ENCODE measurements at places on chromosomes 1 and 21.

DNA sequence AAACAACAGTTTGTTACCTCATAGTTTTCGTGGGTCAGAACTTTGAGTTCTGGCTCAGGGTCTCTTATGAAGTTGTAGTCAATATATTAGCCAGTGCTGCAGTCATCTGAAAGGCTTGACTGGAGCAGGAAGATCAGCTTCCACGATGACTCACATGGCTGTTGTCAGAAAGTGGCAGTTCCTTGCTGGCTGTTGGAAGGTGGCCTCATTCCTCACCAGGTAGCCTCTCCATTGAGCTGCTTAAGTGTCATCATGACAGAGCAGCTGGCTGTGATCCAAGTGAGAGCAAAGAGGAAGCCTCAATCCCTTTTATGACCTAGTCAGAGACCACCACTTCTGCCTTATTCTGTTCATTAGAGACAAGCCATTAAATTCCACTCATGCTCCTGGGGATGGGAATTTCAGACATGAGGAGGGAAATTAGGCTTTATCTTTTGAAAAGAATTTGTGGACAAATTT, 5.6 kb downstream of the OSBPL9 start:
- DNase-seq, result no peak

GRCh38 chr1:198780376-198780775, 141.5 kb downstream of the PTPRC start:
- no peak for DNase-seq

GRCh38 chr1:240602189-240602588, 9.8 kb downstream of the GREM2 start:
- no peak for DNase-seq

DNA sequence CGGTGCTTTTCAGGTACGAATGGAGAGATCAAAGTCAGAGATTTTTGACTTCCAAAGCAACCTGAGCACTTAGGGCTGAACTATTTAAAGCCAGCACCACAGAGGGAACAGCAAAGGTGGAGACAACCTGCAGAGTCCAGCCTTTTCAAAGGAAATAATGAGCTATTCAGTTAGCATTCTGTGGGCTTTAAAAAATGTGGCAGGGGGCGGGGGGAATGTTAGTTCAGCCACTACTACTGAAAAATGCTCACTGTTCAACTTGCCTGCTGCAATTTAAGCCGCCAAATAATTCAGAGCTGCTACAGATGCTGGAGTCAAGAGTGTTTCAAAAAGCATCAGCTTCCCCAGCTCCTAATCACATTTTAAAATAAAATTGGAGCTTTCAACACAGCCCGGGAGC, 473.3 kb upstream of the PLXNA2 start:
- DNase-seq, result no peak

GRCh38 chr1:41329662-41330587, 31.3 kb upstream of the FOXO6 start:
- no peak for DNase-seq

DNA sequence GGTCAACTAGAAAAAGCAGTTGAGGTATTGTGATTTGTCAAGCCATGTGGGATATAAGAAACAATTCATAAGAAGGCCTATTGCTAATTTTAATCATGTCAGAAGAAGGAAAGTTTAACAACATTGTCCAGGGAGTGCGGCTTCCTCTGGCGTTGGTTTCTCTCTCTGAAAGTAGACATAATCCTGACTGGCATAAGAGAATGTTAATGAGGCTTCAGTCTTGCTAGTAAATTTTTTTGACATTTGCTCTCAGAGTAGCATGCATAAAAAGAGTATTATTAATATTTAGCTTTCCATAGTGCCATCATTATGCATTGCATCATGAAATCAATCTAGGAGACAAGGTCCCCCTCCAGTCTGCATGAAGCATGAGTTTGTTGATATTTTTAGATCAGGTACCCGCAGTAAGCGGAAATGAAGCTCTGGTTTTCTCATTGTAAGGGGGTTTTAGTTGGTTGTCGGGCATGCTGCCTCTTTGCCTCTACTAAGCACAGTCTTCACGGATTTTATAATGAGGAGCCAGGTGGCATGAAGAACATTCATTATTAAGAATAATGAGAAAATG, 12.8 kb upstream of the PRDM2 start:
- no peak for DNase-seq

GRCh38 chr1:111505641-111506119, 2.2 kb upstream of the ADORA3 start:
- DNase-seq, result no peak

DNA sequence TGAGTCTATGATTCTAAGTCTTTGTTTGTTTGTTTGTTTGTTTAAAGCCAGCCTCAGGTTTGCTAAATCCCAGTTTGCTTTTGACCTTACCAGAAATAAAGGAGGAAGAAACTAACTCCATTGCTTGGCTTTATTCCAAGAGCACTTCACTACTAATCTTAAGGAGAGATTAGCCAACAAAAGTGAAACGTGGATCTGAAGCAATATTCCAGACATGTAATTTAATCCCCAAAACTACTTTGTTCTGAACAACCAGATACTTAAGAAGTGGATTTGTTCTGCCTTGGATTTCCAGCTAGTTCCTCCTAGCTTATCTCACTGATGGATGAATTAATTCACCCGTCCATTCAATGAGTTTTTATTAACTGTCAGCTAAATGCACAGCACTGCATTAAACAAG, 15.9 kb upstream of the CEP350 start:
- DNase-seq, result no peak

GRCh38 chr1:59422921-59423575, 126.2 kb downstream of the FGGY start:
- no peak for DNase-seq

DNA sequence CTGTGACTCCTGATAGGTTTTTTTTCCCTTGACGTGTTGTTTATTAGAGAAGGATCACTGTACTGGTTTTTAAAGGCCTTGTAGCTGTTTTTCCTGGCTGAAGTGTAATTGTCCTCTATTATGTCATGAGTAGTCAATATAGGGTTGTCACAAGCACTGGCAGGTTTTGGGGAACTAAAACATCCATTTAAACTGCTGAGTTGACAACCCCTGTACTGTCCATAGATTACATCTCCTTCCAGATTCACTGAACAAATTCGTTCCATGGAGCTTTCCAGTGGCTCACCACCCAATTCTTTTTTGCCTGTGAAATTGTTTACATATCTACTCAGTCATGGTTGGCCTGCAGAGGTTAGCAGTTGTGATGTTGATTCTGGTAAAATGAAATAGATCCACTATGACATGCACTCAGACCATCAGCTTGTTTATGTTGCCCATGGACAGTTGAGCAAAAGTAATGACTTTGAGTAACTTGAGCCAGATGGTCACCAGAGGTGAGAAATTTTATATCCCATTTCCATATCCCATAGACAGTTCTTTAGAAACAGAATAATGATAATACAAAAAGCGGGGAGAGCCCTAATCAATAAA, 59.9 kb upstream of the QSOX1 start:
- DNase-seq, result no peak

DNA sequence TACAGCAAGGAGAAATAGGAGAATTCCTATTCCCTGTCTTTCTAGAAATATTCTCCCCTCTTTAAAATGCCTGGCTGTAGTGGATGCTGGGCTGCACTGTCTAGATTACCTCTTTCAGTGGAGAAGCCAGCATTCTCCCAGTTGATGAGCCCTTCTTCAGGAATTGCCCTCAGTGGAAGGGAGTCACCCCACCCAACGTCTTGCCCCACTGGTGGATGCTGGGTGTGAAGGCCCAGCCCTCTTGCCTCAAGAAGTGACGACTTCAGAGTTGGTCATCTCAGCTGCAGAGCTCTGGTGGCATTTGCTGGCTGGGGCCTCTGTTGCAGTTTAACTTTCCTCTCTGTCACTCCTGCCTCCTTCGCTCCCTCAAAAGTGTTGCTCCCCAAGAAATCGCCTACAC, 248.2 kb downstream of the ATG4C start:
- DNase-seq, result no peak

DNA sequence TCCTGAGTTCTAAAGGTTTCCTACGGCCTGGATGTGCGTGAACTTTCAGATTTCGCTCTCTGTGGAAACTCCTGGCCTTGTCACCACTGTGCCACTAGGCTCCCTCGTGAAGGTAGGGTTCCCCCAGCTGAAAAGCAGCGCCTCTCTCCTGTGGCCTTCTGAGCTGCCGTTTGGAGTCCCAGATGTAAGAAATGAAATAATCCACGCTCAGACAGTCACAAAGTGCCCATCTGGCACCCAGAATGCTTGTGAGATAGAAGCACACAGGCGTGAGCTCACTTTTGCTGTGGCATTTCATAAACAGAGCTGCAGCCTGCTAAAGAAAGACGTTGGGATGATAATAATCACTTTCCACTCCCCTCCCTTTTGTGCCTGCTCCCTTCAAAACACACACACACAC, 65.8 kb downstream of the LMO4 start:
- no peak for DNase-seq

DNA sequence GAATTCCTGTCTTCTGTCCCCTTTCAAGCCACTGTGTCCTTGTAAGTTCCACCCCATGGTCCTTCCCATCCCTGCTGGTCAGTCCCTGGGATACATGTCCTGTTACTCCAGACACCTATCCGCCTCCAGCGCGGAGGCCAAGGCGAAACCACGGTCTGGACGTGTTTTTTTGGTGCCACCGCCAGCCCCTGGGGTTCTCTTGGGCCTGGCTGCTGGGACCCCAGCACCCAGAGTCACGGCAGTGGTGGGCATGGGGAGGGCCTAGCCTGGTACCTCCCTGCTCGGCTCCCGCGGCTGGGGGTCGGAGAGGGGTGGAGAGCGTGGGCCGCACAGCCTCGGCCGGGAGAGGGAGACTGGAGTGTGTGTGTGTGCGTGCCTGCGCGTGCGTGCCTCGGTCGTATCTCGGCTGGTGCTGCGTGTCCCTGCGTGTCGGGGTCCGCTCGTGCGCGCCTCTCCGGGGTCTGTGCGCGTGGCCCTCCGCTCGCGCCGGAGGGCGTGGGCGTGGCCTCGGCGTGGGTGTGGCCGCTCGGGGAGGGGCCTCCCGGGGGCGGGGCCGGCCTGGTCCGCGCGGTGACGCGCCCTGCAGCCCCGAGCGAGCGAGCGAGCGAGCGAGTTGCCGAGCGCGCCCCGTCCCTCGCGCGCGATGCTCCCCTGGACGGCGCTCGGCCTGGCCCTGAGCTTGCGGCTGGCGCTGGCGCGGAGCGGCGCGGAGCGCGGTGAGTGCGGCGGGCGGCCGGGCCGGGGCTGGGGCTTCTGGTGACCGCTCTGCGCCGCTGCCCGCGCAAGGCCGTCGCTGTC, at the start of gene VWA1:
TSS of gene VWA1 (plus strand) at position 585 of the 798 bp plus-strand sequence. CDS start at position 644, 59 bp downstream.
- peak; percentile 53 for DNase-seq

DNA sequence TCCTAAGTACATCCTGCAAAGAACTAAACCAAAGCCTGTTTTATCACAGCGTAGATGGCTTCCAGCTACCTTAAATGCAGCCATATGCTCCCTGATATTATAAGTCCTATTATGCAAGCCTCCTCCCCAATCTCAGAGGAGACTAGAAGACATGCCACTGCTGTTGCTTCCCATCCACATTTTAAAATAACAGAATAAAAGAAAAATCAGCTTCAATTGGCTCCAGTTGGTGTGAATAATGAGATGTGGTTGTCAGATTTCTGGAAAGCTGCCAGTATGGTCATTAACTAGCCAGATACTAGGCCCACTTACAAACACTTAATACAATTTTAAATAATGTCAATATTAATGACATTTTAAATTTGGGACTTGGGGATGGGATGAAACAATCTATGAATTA, 25.7 kb downstream of the WARS2 start:
- no peak for DNase-seq

DNA sequence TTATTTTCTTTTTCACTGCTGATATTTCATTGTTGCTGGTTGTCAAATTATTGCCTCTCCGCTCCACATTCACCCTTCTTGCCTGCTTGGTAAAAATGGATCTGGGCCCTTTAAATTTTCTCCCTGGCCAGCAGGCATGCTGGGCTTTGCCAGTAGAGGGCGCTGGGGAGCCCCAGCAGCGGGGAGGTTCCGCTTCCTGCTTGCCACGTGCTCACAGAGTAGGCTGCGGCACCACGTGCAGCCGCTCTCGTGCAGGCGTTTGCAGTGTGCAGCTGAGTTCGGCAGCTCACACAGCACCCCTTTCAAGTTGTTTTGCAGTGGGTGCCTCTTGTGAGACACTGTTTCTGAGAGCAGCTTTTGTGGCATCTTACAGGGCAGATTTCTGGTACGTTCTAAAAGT, at the start of gene ACTL8:
TSS of gene ACTL8 (plus strand) at position 214 of the 400 bp plus-strand sequence. CDS start 67,676 bp downstream, outside the sequence.
- peak; percentile 4 for DNase-seq

DNA sequence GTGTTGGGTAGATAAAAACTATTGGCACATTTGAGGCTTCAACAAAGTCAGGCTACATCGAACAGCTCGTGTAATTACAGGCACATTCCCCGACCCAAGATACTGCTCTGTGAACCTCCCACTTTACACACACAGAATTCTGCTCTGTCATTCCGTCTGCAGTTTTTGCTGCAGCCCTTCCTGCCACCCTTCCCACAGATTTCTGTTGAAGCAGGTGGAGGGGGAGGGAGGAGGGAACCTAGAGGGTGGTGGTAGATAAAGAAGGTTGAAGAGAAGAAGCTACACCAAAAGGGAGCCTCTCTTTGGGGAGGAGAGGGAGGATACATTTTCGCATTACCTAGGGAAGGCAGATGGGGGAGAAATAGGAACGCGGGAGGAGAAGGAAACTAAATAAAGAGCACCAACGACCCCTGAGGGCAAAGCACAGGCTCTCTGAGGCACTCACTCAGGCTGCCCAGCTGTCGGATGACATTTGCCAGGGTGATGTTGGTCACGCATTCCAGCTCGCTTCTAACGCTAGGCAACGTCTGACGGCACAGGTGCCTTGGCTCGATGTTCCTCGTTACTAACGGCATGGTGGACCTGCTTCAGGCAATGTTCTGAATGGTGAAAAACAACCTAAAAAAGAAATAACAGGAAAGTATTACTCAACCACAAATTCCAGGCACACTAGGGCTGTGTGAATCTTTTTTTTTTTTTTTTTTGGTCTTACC, 36.0 kb downstream of the GPR3 start:
- DNase-seq, result no peak

DNA sequence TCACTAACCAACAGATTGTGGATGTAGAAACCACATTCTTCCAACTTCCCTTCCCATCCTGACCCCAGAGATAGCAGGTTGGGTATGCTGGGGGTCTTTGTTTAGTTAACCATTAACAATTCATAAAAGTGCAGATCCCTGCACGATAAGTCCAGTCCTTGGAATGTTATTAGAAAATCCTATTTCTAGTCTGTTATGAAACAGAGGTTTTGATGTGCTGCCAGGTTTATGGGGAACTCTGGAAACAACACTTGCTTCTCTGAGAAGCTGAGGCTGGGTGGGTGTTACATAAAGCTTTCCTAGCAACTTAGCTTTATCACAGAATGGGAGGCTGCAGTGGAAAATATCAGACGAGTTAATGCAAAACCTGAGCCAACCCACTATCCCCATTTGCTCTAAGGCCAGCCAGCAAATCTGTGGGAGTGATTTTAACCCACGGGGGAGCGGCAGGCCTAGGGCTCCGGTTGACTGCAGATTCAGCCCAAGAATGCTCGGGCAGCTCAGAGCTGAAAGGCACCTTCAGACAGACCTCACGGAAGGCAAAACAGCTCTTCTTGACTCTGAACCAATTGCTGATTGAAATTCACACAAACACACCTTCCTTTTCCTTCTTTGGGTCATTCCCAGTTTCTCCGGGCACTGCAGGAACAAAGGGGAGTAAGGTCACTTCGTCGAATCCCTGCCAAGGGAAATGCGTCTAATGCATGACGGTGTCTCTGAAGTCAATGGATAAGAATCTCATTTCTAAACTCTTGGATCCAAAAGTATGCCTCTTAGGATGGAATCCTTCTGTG, 111.7 kb upstream of the IRF2BP2 start:
- DNase-seq, result no peak

Data from stimulated activated CD8-positive, alpha-beta memory T cell treated with anti-CD3 and anti-CD28 coated beads, Interleukin-15, amount 100 ng/mL, for 48 hours (primary cell).